ENCODE measurements at places on chromosomes 6 and 20.

- no peak for DNase-seq
Measured at GRCh38 chr20:31538326-31538725, 24.1 kb downstream of the HM13 start.

- DNase-seq = no peak
Measured at GRCh38 chr6:147127587-147127986, 76.6 kb upstream of the STXBP5 start.

GRCh38 chr20:52684176-52684575 lies 288.0 kb upstream of the TSHZ2 start:
- DNase-seq = no peak

DNA sequence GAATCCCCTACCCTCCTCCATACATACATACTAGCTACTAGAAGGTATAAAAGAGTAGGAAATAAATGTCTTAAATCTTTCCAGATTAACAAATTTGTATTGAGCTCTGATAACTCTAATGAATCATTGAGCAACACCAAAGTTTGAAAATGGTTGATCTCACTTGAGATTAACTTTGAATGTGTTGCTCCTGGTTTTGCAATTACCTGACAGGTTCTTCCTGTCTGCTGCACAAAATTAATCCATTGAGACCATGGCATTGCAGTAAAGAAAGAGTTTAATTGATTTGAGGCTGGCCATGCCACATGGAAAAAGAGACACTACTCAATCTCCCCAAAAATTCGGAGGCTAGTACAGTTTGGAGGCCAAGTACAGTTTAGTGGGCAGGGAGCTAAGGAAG lies 21.3 kb upstream of the EZR start:
- no peak for DNase-seq

DNA sequence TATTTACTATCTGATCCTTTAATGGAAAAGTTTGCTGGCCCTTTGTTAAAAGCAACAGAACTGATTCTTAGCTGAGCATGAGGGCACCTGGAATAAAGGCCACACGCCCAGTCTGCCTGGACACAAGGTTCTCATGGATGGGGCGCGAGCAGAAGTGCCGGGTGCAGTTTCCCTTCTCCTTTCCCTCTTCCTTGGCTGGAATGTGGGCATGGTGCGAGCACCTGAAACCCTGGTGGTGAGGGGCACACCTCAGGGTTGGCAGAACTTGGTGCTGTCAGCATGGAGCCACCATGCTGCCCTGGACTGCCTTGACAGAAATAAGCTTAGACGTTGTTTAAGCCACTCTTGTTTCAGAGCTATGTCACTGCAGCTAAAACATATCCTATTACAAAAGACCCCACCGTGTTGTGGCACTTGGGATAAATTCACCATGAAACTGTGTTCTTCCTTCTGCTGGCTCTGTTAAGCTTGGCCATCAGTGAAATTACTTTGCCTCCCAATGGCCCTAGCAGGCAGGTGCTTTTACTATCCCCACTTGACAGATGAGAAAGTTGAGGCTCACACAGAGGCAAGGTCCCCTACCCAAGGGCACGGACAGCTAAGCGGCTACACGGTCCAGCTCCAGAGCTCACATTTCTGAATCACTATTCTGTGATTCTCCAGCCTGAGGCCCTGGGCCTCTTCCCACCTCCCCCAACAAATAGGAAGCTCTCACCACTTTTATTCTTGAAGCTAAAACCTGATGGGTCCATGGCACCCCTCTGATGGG lies 115.9 kb downstream of the PREX1 start:
- DNase-seq = no peak

DNA sequence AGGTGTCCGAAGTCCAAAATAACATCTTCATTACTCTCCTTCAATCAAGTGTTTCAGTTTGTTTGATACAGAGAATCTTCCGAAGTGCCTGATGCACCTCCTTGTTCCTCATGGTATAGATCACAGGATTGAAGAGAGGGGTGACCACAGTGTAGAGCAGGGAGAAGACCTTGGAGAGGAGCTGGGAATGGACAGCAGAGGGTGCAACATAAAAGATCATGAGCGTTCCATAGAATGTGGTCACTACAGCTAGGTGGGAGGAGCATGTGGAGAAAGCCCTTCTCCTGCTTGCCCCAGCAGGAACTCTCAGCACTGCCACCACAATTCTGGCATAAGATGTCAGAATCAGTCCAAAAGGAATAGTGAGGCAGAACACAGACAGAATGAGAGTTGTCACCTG lies 11.9 kb downstream of the OR12D1 start:
- no peak for DNase-seq

DNA sequence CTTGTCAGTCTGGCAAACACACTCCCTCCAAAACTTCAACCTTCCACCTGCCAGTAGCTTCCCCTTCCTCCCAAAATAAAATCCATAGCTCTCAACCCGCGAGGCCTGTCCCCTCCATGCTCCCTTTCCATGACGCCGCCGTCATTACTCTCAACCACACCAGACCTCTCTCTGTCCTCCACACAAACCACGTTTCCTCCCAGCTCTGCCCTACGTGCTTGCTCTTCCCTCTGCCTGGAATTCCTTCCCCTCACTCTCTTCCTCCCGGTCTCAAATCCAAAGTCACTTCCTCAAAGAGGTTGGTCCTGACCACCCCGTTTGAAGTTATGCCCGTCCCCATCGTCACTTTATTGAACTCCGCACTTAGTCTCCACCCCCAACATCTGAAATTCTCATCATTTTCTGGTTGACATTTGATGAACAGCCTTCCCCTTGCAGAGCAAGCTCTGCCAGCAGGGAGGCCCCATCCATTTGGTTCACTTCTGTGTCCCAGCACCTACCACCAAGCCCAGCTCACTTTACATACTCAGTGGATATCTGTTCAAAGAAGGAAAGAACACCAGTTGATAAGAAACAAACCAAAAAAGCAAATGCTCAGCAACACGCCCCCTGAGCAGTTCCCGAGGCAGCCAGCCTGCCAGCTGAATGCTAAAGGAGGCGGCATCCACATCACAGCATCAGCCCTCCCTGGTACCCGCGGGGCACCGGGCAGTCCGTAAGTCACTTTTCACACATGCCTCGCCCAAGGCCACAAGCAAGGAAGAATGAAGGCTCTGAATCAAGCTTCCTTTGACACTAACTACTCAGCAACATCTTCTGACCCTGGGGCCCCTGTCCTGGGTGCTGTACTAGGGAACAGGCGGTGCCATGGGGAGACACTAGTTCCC lies 125.0 kb downstream of the NFATC2 start:
- no peak for DNase-seq

- DNase-seq = no peak
Measured at GRCh38 chr6:13226071-13226470, 102.3 kb downstream of the TBC1D7 start.
